ENCODE measurements at places on chromosomes 7 and 10.
A peak's percentile ranks its signal among the peaks of the same experiment; 100 is the strongest.

GRCh38 chr10:69201045-69201444 lies 19.1 kb upstream of the HKDC1 start:
- no peak for DNase-seq

DNA sequence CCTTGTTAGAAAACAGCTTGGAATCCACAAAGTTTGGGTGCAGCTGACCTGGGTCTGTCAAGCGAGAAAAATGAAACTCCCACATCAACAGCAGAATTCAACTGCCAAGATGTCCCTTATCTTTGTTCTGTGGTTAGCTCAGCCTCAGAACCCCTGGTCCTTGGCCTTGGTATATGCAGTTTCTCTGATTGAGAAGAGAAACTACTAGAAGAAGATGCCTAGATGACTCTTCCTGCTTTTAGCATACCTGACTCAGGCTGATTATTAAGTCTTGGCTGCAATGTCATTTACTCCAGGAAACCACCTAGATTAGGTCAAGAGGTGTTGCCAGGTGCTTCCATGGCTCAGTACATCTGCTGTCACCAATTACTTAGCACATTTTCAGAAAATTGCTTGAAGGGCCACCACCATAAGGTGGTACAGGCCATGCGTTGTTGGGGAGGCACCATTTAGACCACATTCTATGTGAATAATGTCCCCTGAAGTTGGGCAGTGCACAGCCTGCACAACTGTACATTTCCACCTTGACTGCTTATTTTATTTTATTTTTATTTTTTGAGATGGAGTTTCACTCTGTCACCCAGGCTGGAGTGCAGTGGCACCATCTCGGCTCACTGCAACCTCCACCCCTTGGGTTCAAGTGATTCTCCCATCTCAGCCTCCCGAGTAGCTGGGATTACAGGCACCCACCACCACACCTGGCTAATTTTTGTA lies 59.4 kb upstream of the ZNF438 start:
- DNase-seq, result no peak

GRCh38 chr10:88512599-88512998 lies 70.5 kb downstream of the RNLS start:
- no peak for DNase-seq

DNA sequence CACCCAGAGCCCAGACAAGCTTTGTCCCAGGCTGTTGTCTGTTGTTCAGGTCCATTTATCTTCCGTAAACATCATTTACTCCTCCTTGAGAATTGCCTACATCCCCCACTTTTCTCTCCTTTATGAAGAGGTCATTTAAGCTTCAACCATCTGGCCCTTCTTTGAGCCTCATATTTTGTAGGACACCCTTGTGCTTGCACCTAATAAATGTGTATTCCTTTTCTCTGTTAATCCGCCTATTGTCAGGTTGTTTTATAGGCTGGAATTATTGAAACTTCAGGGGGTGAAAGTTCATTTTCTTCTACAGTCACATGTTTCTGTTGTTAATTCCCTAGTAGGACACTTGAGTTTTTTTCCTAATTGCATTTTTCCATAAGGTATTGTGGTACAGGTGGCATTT lies 19.6 kb upstream of the CTTNBP2 start:
- DNase-seq, result no peak

GRCh38 chr10:118753331-118754228 lies 1.2 kb downstream of the CACUL1 start:
- DNase-seq, result no peak

- peak; percentile 22 for DNase-seq
These were observed 35.1 kb upstream of the DNAH11 start for GRCh38 chr7:21507627-21508343.

GRCh38 chr7:54860003-54860775 lies 101.2 kb upstream of the SEC61G start:
- no peak for DNase-seq

DNA sequence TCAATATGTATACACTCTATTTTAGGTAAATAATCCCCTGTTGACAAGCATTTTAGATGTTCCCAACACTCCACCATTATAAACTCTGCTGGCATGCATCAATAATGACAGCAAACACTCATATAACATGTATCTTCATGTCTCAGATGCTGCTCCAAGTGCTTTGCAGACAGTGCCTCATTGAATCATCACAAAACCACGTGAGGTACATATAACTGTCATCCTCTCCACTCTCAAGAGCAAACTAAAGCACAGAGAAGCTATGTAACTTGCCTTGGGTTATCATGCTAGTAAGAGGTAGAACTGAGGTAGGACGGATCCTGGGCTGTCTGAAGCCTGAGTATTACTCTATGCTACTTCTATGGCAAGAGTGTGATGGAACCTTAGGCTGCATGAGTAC lies 72.5 kb upstream of the GSDME start:
- DNase-seq, result no peak

Measured in progenitor cell of endocrine pancreas (in vitro differentiated cells).